ENCODE measurements at places on chromosomes 11 and 22. TPM values are rescaled to one million over a fixed set of nuclear protein-coding genes. Genes with fewer than 3 reads are reported as not detected.

DNA sequence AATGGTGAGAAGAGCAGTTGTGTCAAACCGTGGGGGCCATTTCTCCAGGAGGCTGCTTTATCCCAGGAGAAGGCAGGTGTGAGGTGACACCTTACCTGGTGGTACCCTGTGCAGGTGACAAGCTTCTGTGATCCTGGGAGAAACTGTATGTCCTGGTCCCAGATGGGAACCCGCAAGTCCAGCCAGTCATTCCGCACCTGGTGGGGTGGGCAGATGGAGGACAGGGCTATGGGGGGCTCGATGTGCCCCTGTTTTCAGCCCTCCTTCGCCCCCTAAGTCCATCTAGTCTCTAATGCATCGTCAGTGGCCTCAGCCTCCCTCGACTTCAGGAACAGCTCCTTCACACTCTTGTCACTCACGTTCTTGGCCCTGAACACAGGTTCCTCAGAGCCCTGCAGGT, 2.7 kb upstream of the TEX54 start:
- DNase-seq: no peak

SYT12 gene
- total RNA-seq: not detected

VSIG10L2 gene
- not detected for total RNA-seq

MYEOV gene
- 0.83 TPM for total RNA-seq

All from activated CD4-positive, alpha-beta T cell treated with anti-CD3 and anti-CD28 coated beads, Interleukin-2, amount 10 ng/mL, durations not matched to agents 24 days and 14 days (primary cell).